Stimulated activated memory B cell treated with anti-CD40 and anti-IgM and Interleukin-4, amounts not matched to agents 10 μg/mL and 1 μg/mL and 100 μg/mL, for 72 hours (primary cell): ENCODE measurements at places on chromosomes 2 and 18.

- no peak for ATAC-seq
- no peak overlapping the region for H3K4me3 ChIP-seq
- no peaks in the 10 kb centered on the region for H3K36me3 ChIP-seq
- no peaks in the 10 kb centered on the region for H3K4me1 ChIP-seq
- H3K27me3 ChIP-seq: no peaks in the 10 kb centered on the region
- no peak overlapping the region for H3K27ac ChIP-seq
Measured at GRCh38 chr2:152971685-152972084, 253.3 kb downstream of the ARL6IP6 start.

GRCh38 chr2:182522972-182523473, 96.2 kb upstream of the PDE1A start:
- H3K27me3 ChIP-seq: no peaks in the 10 kb centered on the region
- no peak overlapping the region for H3K27ac ChIP-seq
- H3K4me3 ChIP-seq: no peak overlapping the region
- H3K4me1 ChIP-seq: no peaks in the 10 kb centered on the region

DNA sequence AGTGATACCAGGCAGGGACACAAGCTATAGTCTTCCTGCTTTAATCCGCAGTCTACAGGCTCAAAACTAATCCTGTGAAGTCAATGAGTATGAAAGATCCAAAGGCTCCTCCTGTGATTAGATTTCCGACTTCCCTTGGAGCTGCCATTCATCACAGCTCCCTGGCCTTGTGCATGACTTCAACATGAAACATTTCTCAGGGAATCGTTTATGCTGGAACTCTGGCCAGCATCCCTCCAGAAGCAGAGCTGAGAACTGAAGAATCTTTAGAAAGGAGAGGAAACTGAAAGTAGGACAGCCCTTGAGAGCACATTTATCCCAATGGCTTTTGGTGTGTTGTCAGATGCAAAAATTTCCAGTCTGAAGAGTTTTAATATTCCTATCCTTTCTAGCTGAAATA, 84.3 kb upstream of the SESTD1 start:
- no peak overlapping the region for H3K4me3 ChIP-seq
- H3K36me3 ChIP-seq: no peaks in the 10 kb centered on the region
- peaks cover 51% of the 10 kb centered on the region for H3K4me1 ChIP-seq
- no peak overlapping the region for H3K27ac ChIP-seq

- peaks cover 12% of the 10 kb centered on the region for H3K4me1 ChIP-seq
- H3K27ac ChIP-seq: no peak overlapping the region
- H3K27me3 ChIP-seq: peaks cover 9% of the 10 kb centered on the region
Measured at GRCh38 chr2:157880927-157881326, 4.8 kb upstream of the ACVR1 start.

DNA sequence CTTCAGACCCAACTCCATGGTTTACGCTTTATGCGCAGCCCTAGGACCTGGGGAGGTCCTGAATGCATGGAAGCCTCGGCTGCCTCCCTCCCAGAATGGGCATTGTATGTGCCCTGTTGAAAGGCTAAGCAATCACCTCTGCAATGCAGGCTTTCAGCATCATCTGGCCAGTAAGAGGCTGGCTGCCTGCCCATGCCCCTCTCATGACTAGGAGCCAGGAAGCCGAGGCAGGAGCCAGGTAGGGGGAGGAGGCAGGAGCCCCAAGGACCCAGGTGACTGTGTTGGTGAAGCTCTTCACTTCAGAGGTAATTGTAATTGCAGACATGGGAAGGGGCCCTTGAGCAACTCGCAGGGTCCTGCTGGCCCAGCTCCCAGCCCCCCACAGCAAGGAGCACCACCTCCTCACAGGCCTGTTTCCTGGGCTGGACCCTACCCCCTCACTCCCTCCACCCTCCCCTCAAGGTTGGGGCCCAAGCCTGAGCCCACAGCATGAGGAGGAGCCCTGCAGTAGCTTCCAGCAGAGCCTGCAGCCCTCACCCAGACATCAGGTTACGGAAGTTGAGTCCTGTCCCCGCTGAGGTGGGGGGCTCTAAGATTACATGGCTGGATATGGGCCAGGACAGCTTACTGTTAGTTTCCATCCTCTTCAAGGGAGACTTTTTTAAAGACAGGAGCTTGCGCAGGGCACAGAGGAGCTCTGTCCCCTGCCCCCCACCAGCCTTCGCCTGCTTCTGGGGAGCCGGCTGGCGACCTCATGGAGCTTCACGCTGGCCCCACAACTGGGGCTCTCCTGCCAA, 21.9 kb downstream of the CRACDL start:
- H3K4me3 ChIP-seq: no peak overlapping the region
- ATAC-seq: no peak
- peaks cover 62% of the 10 kb centered on the region for H3K27me3 ChIP-seq
- no peak overlapping the region for H3K27ac ChIP-seq

DNA sequence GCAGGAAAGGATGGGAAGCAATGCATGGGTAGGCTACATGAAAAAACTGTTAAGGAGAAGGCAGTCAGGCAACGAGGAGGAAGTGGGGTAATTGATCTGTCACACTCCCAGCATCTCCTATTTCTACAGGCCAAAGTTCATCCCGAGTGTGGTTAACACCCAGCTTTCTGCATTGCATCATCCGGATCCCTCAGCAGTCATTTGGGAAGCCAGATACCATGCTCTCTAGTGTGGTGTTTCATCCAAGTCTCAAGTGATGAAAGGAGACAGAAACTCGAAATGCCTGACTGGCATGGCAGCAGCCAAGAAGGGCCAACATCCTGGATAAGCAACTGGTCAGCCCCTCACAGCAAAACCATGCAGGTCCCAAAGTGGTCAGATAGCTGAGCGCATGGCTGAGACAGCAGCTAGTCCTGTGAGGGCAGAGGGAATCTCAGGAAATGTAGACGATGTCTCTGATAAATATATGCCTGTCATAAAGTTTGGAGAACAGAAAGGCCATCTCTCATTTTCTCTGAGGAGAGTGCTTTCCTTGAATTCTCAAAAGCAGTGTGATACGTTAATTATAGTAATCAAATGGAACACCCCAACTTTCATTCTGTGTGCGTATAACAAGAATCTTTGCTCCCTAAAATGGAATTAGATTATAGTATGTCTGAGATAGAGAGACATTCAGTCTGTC, 24.8 kb upstream of the HNRNPA3 start:
- ATAC-seq: no peak
- H3K4me1 ChIP-seq: no peaks in the 10 kb centered on the region
